ENCODE measurements at places on chromosomes 11 and 22.

GRCh38 chr11:102589047-102589459, 36.1 kb downstream of the MMP20 start:
- no peak for DNase-seq

DNA sequence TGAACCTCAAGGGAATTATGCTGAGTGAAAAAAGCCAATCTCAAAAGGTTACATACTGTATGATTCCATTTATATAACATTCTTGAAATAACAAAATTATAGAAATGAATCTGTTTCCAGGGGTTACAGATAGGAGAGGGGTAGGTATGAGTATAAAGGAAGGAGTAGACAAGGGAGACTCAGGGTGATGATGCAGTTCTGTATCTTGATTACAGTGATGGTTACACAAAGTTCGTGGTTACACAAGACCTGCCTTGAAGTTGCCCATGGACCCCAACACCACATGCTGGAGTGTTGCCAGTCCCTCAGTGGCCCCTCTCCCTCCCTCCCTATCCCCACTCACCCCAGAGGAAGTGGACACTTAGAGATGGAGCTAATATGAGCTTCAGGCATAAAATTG, 20.3 kb downstream of the STK33 start:
- no peak for DNase-seq

- peak; percentile 28 for DNase-seq
Observed at GRCh38 chr11:77188633-77189491, 60.8 kb downstream of the MYO7A start.

- DNase-seq: no peak
Observed at GRCh38 chr11:115194802-115195110, 309.5 kb downstream of the CADM1 start.

DNA sequence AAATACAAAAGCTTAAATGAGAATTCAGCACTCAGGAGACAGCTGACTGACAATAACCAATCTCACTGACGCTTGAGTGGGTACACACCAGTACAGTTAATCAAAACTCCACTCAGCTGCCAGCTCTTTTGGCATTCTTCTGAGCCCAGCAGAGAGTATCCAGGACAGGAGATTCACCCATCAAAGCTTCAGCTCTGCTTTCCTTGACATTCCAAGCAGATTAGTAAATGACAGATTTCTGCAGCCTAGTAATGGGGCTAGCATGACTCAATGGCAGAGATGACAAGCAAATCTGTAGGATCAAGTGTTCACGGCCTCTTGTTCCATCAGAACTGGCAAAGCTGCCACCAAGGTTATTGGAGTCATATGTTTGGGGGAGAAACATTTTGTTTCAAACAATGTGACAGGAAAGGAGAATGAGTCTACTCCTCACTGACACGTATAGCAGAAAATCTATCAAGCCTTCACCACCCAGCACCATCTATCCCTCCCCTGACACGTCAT, 420.0 kb downstream of the DYNC2H1 start:
- no peak for DNase-seq

DNA sequence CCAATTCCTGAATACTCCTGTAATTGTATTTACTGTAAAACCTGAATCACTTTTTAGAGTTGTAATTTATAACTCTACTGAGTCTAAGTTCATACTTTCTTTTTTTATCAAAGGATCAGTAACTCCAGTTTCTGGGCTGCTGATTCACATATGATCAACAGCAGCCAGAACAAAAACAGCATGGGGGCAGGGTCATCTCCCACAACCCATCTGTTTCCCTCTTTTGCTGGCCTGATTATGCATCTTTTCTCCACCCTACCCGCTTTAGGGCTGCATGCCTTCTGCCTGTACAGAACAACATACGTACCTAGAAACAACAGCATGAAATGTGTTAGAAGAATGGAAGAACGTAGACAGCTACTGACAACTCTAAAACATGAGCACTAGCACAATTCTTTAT, 76.0 kb downstream of the MRTFA start:
- DNase-seq: no peak

- no peak for DNase-seq
Observed at GRCh38 chr11:34150494-34151151, 45.2 kb downstream of the NAT10 start.

DNA sequence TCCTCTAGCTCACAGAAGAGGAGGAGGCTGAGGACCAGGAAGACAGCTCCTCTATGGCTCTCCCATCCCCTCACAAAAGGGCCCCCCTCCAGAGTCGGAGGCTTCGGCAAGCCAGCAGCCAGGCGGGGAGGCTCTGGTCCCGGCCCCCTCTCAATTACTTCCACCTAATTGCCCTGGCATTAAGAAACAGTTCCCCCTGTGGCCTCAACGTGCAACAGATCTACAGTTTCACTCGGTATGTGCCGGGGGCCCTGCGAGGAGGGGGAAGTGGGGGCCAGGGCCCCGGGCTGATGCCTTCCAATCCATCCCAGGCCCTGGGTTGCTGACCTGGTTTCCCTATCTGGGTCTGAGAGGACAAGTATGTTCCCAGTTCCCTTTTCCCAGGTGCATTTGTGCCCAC, 7.9 kb downstream of the FOXR1 start:
- no peak for DNase-seq

DNA sequence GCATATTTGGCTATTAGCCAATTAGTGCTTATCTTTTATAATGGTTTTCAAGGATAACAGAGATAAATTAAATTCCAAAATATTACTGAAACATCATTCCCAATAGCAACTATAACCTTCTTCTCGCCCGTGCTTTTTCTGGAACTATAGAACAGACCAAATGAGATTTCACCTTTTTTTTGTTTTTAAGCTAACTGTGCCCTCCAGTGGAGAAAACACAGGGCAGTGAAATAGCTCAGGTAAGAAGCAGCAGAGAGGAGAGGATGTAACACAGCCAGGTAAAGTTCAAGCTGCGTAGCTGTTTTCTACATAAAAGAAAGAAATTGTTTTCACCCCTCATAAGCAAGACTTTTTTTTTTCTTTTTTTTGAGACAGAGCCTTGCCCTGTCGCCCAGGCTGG, 28.2 kb downstream of the HSD17B12 start:
- DNase-seq: no peak

- DNase-seq: no peak
Observed at GRCh38 chr11:8250981-8251615, 12.6 kb downstream of the LMO1 start.

GRCh38 chr22:40392618-40393017, 22.2 kb downstream of the SGSM3 start:
- no peak for DNase-seq

DNA sequence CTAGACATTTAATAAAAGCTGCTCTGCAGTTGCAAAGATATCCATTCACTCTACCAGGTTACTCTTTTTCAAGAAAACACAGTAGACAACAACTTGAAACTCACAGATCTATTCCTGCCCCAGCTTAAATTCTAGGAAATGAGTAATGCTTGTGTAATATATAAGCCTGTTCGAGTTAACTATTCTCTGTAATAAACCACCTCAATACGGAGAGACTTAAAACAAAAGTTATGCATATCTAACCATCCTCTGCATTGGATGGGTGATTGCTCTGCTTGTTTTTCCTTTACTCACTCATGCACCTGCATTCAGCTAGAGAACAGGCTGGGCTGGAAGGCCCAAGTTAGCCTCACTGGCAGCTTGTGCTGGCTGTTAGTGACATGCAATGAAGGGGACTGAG, 13.3 kb downstream of the LRRC4C start:
- DNase-seq: no peak

- DNase-seq: no peak
Observed at GRCh38 chr22:27133019-27133431, 475.6 kb downstream of the MIAT start.

GRCh38 chr11:111448831-111449557, 63.2 kb downstream of the BTG4 start:
- DNase-seq: no peak

GRCh38 chr11:113732092-113732491, 26.0 kb upstream of the TMPRSS5 start:
- no peak for DNase-seq

- DNase-seq: no peak
Observed at GRCh38 chr11:113242767-113243397, 71.5 kb upstream of the TTC12 start.

DNA sequence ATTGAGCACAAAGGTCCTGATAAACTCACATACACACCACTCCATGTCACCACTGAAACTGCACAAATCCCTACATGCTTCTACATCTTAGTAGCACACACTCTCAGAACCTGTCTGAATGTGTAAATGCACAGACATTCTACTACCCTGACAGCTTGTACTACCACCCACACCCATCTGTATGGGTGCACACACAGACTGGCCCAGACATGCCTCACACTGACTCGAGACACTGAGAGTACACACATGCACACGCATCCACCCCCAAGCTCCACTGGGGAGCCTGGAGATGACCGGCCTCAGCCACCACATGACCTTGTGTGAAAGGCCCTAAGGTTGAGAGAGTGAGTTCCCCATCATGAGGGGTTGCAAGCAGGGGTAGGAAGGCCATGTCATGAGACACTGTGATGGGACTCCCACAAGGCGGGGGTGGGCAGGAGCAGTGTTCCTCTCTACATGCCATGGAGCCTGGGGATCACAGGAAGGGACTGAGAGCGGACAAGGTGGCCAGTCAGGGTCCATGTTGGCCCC, 28.1 kb downstream of the ARAP1 start:
- DNase-seq: no peak

GRCh38 chr11:116384876-116385275, 387.9 kb downstream of the BUD13 start:
- DNase-seq: peak; percentile 77

- DNase-seq: no peak
Observed at GRCh38 chr22:23526596-23527316, 53.3 kb downstream of the IGLL1 start.

GRCh38 chr11:67731583-67731982, 57.2 kb upstream of the ALDH3B2 start:
- no peak for DNase-seq

DNA sequence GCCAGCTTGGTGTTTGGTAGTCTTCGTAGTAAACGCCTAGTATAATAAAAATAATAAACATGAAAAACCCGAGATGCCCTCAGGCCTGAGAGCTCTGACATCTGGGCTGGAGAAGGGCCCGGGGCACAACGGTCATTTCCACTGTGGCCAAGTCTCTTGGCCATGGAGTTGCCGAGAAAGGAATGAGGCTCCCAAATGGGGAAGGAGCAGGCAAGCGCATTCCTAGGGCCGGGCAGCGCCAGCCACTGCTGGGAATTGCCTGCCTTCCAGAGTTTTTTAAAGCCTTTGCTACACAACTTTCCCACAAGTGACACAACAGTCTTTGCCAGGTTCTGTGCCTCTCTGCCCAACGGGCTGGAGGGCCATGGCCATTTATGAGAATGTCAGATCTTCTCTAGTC, 103.4 kb downstream of the NAV2 start:
- no peak for DNase-seq
